ENCODE measurements at places on chromosomes 13 and 19. TPM values are rescaled to one million over a fixed set of nuclear protein-coding genes. Genes with fewer than 3 reads are reported as not detected.

SGCG gene
- total RNA-seq: 157 TPM

- DNase-seq: no peak
Measured at GRCh38 chr19:28487999-28488398, 725.0 kb downstream of the UQCRFS1 start.

DNA sequence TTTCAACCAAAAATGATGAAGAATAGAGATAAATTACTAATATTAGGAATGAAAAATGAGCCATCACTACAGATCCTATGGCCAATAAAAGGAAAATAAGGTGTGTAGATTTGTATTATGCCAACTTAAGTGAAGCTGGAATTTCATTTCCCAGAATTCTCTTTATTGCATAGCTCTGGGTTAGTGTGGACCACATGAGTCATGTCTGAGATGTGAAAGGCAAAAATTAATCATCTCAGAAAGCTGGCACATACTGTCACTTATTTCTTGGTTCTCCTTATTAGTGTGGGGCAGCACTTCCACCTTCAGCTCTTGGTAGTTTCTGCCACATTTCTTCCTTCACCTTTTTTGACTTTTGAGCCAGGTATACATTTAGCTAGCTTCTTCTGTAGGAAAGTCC is 82.6 kb downstream of the KATNAL1 start:
- DNase-seq: no peak

- DNase-seq: no peak
Measured at GRCh38 chr13:95800436-95800835, 123.5 kb downstream of the DNAJC3 start.

DNA sequence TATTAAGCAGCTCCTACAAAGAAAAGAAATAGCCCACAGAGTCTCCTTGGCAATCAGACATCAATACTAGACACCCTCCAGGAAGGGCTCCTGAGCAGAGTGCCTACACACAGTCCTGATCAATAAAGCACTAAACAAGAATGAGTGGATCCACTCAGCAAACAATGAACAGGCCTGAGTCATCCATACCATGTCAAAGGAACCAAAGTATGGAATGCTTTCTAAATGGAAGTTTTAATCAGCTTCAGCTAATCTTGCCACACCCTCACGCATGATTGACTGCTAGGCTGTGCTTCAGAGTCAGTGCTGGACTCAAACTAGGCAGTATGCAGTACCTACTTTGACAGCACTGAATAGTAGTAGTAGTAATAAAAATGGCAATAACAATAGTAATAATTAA is 392.7 kb upstream of the HTR2A start:
- DNase-seq: no peak

DNA sequence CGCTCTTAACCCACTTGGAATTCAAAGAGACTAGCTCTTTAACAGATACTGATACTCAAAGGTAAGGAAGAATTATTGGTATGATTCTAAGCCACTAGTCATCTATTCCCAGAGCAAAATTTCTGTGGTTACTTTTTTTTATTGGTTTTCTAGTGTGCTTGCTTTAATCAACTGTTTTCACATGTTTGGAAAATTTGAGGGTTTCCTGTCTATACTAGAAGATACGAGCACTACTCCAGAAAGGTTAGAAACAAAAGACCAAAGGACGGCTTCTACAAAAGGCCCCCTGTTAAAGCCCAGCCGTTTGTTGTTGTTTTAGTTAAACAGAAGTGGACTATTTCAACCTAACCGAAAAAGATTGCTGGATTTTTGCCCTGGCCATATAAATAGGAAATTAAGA is 18.5 kb upstream of the LPAR6 start:
- no peak for DNase-seq

ZNF565 gene
- 11.8 TPM for total RNA-seq

TUBB4A gene
- 1.6 TPM for total RNA-seq

DNA sequence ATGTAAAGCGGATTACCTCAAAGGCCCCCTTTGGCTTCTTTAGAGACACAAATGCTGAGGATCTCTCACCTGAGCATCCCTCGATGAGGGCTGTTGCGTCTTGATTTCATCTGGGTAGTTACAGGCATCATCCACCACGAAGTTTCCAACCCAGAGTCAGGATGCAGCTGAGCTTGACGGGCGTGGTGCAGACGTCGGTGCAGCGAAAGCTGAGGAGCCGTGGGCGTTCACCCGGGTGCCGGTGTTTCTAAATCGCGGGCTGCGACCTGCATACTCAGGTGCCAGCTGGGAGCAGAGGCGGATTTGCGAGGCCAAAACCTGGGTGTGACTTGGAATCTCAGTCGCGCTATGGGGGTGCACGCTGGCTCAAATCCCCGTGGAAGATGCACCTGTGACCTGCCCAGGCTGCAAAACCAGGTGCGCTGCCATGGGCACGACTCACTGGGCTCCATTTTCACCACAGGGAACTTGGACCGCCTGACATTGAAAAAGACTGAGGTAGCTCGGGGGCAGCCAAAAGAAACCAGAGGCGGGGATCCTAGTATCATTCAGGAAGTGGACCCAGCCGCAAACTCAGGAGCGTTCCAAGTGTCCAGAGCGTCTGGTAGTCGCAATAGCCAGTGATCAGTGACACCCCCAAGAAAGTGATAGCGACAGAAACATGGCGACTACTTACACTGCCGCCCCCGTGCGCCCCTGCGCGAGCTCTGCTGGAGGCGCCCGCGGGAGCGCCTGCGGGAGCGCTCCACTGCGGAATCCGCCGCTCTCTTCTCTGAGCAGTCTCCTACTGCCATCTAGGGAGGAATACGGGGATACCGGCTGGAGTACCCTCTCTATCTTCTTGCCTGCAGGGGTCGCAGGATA is 36.4 kb upstream of the IGFL4 start:
- DNase-seq: peak; percentile 92

TMEM145 gene
- not detected for total RNA-seq

MBD3L3 gene
- not detected for total RNA-seq

ONECUT3 gene
- total RNA-seq: not detected

ITGBL1 gene
- total RNA-seq: 4.3 TPM

CAPN12 gene
- 0.31 TPM for total RNA-seq

DNA sequence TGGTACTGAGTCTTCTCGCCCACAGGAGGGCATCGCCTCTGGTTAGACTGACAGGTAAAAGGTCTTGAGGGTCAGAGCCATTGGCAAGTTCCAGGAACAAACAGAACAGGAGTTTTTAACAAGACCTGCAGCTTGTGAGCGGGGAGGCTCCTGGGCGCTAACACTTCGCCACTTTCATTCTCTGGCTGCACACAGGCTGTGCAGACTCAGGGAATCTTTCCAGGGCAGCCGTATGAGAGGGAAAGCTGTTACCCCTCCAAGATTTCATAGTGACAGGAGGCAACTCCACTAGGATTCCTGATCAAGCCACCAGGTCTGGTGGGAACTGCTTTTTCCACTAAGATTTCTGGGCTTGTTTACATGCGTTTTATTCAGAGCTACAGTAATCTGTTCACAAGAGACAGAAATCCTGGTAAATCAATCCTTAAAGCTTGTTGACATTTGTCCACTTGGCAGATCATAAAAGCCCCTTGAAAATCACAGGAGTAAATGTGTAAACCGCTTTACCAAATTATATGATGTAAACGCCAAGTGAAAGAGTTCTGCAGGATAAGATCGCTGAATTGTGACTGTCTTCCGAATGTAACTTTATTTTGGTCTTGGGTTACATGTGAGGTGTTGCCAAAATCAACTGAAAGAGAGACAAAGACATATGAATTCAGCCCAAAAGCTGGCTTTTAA is 190.6 kb downstream of the MZT1 start:
- peak; percentile 57 for DNase-seq

FFAR1 gene
- not detected for total RNA-seq

GRCh38 chr13:41231025-41231677 is 32.2 kb downstream of the MTRF1 start:
- DNase-seq: no peak

OR10H1 gene
- not detected for total RNA-seq

- no peak for DNase-seq
Measured at GRCh38 chr13:20441056-20441455, 84.6 kb downstream of the CRYL1 start.

GRCh38 chr19:18718015-18718526 is 34.6 kb downstream of the CRTC1 start:
- DNase-seq: no peak

C2CD4C gene
- total RNA-seq: 1.6 TPM

DNA sequence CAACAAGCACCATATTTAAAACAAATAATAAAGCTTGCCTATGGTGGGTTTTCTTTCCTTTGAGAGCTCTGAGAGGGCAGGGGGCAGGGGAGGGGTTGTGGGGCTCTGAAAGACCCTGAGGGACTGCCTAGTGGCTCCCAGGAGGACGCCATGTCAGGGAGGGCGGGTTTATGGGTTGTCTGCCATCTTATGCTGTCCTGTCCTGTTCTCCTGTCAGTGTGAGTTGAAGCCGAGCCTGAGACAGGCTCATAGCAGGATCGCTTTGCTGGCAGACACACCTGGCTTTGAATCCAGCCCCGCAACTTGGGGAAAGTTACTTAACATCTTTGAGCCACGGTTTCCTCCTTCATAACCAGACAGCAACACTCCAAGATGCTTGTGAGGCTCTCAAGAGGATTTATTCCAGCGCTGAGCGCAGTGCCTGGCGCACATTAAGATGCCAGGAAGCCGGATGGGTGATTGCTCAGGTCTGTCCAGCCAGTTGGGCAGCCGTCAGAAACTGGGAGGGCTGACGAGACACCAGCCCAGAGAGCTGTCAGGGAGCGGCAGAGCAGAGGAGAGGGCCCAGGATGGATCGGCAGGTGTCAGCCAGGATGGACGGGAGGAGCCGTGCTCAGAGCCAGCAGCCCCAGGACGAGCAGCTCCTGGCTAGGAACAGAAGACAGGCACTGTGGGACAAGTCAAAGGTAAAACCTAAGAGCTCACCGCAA is 36.8 kb upstream of the C1QTNF9 start:
- peak; percentile 42 for DNase-seq

DNA sequence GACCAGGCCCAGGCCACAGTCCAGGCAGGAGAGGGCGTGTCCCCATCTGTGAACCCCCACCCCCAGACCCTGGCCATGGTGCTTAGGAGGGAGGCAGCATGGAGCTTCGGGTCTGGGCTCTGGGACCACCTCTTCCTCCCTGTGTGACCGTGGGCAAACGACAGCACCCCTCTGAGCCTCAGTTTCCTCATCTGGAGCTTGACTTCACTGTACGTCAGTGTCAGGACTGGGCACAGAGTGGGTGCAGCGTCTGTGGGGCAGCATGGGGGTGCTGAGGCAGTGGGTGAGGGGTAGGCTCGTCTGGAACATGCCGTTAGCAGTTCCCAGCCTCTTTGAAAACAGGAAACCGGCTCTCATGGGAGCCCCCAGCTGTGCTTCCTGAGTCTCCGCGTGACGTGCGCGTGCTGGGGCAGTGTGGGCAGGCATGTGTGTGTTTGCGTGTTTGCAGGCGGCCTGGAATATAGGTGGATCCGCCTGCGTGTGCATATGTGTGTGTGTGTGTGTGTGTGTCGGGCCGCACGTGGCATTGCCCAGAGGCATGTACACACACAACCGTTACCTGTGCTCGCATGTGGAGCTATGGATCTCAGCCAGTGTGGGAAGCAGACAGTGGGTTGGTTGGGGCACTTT is 15.8 kb downstream of the ARRDC2 start:
- peak; percentile 76 for DNase-seq

CYP2S1 gene
- total RNA-seq: 11.0 TPM

GRCh38 chr13:82766732-82767321 is 1115.4 kb downstream of the SLITRK1 start:
- no peak for DNase-seq

VAV1 gene
- total RNA-seq: 2.5 TPM

- DNase-seq: no peak
Measured at GRCh38 chr13:99724633-99725517, 223.6 kb downstream of the TM9SF2 start.

TLE2 gene
- total RNA-seq: 52.7 TPM

DNA sequence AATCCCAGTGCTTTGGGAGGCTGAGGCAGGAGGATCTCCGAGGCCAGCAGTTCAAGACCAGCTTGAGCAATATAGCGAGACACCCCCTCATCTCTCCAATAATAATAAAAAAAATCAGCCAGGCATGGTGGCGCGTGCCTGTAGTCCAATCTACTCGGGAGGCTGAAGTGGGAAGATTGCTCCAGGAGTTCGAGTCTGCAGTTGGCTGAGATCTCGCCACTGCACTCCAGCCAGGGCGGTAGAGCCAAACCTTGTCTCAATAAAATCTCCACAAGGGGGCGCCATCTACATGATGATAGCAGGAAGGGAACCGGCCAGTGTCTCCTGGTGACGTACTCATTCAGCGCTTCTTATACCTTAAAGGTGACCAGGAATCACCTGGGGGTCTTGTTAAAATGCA is 13.6 kb upstream of the C5AR1 start:
- peak; percentile 89 for DNase-seq

ATP4B gene
- not detected for total RNA-seq

PRDX2 gene
- total RNA-seq: 304 TPM

DNA sequence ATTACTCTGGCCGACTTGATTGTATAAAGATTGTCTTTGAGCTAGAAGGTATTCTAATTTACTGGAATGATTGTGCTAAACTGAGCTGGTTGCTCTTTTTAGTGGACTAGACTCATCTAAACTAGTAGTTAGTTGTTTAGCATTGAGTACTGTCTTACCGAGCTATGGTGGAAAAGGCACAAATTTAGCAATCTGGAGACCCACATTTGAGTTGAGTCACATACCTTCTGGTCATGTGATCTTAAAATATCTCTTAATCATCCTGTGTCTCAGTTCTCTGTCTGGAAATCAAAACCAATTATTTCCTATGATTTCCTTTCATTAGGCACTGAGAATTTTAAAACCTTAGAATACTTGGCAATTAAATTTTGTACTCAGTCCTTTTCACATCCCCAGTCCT is 349.5 kb downstream of the IRS2 start:
- DNase-seq: no peak

DNA sequence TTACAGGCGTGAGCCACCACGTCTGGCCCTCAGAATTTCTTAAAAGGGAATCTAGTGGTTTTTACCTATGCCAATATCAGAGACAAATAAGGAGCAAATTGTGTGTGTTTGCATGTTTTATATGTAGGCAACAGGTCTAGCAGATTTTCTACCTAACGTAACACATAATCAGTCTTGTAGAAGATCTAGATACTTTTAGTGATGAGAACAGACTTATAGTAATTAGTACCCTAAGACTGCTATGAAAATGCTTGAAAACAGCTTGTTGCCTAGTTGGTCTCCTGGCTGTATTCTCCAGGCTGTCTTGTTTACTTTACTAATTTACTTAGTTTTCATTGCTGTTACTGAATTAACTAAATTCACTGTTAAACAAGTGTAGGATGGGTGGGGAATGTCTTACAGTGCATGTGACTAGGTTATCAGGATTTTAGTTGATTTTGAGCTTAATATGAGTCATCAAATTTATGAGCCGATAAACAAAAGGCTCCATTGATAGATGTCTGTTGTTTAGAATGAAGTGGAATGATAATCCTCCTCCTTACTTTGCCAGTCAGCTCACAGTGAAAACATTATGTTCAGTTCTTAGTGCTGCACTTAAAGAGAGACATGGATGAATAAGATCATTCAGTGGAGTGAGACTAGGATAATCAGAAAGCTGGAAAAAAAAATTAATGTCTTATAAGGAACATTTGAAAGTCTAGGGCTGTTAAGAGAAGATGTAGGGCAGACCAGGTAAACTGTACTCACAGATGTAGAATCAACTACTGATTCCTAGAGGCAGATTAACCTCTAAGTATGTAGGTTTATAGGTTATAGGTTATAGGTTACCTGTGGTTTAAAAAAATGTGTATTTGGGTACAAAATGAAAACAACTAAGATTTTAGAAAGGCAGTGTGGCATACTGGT is 22.4 kb downstream of the GTF2F2 start:
- no peak for DNase-seq

GRCh38 chr13:112495465-112495864 is 92.5 kb downstream of the TUBGCP3 start:
- DNase-seq: no peak

ACTL9 gene
- not detected for total RNA-seq

All from tongue (tissue), 3 donors.